ENCODE measurements at places on chromosomes 2 and 18.

- peak; percentile 97 for DNase-seq
Observed at GRCh38 chr2:119283873-119284331, 60.3 kb downstream of the STEAP3 start.

DNA sequence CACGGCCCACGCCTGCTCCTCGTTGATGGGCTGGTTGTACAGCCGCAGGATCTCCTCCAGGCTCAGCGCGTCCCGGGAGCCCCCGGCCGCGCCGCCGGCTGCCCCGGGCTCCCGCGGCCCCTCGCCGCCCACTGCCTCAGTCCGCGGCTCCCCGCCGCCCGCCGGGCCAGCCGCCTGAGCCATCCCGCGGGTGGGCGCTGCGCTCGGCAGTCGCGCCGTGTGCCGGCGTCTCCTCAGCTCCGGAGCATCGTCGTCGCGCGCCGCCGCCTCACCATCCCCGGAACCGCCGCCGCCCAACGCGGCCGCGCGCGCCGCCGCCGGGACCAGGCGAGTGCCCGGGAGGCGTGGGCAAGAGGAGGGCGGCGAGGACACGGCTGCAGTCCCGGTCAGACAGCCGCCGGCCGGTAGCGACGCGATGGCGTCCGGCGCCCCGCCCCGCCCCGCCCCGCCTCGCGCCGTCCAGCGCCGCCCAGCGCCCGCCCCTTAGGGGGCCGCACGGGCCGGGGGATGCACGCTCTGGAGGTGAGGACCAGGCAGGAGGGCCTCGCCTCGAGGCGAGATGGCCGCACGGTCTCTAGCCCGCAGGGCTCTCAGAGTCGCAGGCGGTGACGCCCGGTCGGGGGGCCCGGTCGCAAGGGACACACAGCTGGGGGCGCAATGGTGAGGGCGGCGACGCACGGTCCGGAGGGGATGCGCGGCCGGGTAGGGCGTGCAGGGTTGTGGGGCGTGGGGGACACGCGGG, at the start of gene SPIRE1:
Gene SPIRE1, minus strand, starts transcription at position 424 of the 742 bp plus-strand sequence. Its CDS starts 241 bp downstream, at position 183.
- DNase-seq: peak; percentile 67

- peak; percentile 94 for DNase-seq
Observed at GRCh38 chr2:86704459-86704971, 15.6 kb upstream of the RMND5A start.

GRCh38 chr2:64626963-64627760, 26.6 kb downstream of the SERTAD2 start:
- no peak for DNase-seq

GRCh38 chr18:70499218-70499691, 210.4 kb downstream of the SOCS6 start:
- DNase-seq: peak; percentile 13

DNA sequence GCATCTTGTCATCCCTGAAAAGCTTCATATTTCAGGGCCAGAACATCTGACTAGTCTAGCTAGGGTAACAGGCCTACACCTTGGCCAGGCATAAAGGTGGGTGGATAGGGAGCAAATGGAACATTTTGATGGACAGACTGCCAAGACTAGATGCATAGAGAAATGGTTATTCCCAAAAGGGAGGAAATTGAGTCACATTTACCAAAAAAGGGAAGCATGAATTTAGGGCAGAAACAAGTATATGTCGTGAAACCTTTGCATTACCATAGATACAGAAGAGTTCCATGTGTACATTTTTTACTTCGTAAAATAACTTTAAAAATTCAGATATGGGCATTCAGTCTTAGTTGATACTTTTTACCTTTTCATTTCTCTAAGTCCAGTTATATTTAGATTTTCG, 101.3 kb upstream of the ZEB2 start:
- DNase-seq: no peak

GRCh38 chr2:33607905-33608304, 8.8 kb upstream of the FAM98A start:
- DNase-seq: no peak

GRCh38 chr2:3456125-3456524, 63.2 kb downstream of the ADI1 start:
- DNase-seq: no peak

- DNase-seq: no peak
Observed at GRCh38 chr2:23533338-23533695, 148.3 kb downstream of the KLHL29 start.

DNA sequence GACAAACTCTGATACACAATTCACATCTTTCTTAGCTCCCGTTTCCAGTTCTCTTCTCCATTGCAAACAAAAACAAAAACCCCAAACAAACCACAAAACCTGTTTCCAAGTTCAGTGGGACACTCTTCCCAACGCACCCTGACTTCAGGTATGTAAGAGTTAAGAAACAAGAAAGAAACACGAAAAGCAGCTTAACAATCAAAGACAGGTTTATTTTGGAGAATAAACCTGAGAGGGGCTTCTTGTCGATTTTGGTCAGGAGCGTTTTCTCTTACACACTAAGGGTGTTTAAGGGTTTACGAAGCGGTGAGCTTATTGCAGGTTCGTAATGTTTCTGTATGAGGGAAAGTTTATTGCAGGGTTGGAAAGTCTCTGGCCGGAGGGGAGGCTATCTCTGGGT, 905 bp upstream of the ATG16L1 start:
- no peak for DNase-seq

GRCh38 chr2:96869281-96869821, 529 bp downstream of the SEMA4C start:
- DNase-seq: peak; percentile 75

DNA sequence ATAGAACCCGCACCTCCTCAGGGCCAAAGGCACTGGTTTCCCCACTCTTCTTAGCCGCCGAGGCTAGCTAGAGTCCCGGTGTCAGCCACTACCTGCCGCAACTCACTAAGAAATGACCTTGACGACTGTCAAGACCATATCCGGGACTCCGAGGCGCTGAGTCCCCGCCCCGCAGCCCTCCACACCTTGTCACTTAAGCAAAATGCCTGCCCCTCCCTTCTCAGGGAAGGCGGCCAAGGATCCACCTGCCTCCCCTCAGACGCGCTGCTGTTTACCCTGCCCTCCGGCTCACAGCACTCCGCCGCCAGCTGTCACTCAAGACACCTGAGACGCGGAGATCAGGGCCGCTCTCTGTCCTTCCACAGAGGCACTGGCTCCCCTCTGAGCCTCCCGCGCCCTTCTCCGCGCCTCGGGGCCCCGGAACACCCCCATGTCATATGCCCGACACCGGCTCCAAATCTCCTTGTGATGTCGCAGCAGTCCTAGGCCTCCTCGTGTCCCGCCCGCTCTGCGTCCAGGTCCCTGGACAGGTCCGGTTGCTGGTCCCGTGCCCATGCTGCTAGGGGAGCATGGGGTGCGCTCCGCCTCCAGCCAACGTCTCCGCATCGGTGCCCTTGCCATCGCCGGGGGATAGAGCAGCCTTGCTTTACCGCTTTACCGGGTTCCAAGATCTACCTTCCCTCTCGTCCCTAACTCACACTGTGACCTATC, 32.5 kb upstream of the REG3G start:
- DNase-seq: no peak

GRCh38 chr2:36469710-36470109, 114.1 kb downstream of the CRIM1 start:
- DNase-seq: no peak

DNA sequence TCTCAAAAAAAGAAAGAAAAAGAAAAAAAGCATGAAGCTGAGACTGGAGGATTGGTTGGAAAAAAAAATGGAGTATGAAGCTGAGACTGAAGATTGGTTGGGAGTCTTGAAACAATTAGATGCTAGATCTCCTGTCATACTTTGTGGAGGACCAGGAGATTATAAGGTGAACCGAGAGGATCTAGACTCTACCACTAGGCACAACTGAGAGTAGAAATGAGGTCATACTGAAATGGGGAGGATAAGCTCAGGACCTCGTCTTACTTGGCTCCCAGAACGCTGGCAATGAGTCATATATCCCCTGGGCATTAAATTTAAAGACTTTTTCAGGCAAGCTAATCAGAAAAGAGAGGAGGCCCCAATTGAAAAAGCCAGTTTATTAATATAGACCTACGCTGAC, 3.3 kb upstream of the ORC2 start:
- DNase-seq: peak; percentile 87

- DNase-seq: peak; percentile 67
Observed at GRCh38 chr2:46066601-46067000, 230.6 kb upstream of the EPAS1 start.

DNA sequence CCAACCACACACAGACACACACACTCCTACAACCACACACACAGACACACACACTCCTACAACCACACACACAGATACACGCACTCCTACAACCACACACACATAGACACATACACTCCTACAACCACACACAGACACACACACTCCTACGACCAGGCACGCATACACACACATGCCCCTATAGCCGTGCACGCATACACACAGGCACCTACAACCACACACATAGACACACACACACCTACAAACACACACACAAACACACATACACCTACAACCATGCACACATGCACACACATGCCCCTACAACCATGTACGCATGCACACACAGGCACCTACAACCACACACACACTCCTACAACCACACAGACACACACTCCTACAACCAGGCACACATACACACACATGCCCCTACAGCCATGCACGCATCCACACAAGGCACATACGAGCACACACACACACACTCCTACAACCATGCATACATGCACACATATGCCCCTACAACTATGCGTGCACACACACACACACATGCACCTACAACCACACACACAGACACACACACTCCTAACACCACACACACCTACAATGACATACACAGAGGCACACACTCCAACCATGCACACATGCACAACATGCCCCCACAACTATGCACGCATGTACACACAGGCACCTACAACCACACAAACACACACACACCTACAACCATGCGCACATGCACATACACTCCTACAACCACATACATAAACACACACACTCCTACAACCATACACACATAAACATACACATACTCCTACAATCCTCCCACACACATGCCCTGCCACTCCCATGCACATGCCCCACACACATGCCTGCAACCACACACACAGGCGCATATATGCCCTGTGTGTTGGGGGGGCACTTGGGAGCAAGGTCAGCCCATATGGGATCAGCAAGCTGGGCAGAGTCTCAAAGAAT, 19.1 kb upstream of the TEX51 start:
- DNase-seq: no peak

DNA sequence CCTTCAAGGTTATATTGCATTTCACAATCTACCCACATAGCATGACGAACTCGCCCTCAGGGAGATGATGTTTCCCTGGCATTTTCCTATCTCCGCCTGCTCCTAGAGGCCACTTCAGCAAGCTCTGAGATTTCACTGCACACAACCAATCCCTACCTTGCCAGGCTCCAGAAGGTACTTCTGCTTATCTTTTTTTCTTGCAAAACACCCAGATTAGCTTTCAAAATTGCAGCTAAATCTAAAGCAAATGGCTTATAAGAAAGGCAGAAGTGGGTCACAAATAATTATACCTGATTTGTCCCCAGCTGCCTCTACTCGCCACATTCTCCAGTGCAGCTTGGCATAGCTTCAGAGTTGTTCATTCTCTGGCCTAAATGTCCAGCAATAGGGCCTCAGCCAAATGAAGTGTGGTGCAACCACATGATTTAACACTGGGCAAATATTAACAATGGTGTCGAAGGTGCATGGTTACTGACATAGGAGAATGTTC, 32.4 kb upstream of the MRPL19 start:
- DNase-seq: no peak

GRCh38 chr18:69401972-69402532, 1.4 kb downstream of the DOK6 start:
- no peak for DNase-seq

GRCh38 chr2:239531456-239532241, 130.8 kb upstream of the HDAC4 start:
- peak; percentile 13 for DNase-seq

- DNase-seq: no peak
Observed at GRCh38 chr2:26136451-26136850, 36.4 kb upstream of the GAREM2 start.

DNA sequence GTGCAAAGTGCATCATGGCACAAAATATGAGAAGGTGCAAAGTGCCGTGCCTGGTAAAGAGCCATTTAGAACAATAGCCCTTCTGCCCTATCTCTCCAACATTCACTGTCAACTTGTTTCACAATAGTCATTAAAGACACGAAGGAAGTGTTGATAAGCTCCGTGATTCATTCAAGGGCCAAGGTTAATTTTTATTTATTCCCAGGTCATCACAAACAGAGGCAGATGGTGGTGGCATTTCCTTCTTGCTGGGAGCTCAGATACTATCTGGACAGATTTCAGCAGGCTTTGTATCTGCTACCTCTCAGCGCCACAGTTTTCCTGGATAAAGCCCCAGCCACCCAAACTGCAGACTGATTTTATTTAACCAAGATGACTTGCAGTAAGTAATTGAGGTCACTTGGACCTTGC, 309.3 kb downstream of the ZNF521 start:
- DNase-seq: peak; percentile 56

- DNase-seq: peak; percentile 88
Observed at GRCh38 chr2:47357483-47357882, 45.5 kb upstream of the MSH2 start.

DNA sequence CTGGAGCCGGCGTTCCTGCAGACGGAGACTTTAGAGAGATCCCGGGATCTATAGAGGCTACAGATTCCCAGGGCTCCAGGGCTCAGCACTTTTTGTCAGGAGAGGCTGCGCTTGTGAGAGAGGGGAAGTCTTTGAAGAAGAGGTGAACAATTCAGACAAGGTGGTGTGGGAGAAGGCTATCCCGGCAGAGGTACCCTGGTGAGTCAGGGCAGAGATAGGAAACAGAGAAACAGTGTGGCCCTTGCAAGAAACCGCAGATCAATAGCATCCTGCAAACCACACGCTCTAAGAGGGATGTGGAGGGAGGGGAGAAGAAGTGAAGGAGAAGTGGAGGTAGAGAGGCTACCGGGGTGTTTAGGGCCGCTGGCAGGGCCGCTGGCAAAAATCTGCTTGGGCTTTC, 160.5 kb upstream of the APCDD1 start:
- DNase-seq: no peak

GRCh38 chr2:174341293-174341994, 6.7 kb downstream of the SP9 start:
- peak; percentile 76 for DNase-seq

- DNase-seq: peak; percentile 49
Observed at GRCh38 chr18:12904012-12904516, 20.0 kb upstream of the PTPN2 start.

DNA sequence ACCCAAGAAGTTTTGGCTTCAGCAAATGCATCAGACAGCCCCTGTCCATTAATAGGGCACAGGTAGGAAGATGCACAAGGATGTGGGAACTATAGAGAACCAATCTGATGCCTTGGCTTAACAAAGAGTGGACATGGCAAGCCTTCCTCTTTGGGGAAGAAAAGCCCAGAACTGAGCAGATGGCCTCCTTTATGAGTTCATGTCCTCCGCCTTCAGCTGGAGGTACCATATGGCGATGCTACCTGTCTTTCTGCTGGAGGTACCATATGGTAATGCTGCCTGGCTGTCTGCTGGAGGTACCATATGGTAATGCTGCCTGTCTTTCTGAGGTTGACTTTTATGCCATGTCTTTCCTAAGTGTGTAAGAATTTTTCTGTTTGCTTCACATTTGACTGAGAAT, 6.0 kb downstream of the RETREG2 start:
- DNase-seq: no peak

Data from M059J (cell line).